ENCODE measurements at places on chromosomes 3 and 15.

DNA sequence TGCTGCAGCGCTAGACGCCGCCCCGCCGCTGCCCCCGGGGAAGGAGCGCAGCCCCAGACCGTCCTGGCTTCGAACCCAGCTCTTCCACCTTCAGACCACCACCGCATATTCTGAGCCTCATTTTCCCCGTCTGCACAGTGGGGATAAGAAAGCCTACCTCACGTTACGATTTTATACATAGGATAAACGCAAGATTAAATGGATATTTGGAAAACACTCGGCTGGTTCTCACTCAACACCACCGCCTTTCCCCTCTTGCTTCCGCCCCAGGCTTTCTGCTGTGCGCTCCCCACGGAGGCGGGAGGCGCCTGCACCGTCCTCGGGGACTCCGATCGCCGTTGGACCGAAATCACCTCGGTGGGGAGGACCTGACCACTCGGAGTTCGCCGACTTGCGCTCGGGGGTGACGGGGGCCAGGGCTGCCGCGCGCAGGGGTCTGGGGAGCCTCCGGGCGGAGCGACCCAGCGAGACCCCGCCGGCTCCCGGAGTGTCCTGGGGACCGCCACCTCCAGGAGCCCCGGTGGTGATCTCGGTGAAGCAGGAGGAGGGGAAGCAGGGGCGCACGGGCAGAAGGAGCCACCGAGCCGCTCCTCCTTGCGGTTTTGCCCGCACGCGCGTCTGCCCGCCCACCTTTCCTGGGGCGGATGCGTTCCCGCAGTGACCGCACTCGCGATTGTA, 4.0 kb downstream of the FBXL22 start:
- DNase-seq: no peak

GRCh38 chr3:196962108-196962929, 6.3 kb downstream of the PIGZ start:
- DNase-seq: no peak

DNA sequence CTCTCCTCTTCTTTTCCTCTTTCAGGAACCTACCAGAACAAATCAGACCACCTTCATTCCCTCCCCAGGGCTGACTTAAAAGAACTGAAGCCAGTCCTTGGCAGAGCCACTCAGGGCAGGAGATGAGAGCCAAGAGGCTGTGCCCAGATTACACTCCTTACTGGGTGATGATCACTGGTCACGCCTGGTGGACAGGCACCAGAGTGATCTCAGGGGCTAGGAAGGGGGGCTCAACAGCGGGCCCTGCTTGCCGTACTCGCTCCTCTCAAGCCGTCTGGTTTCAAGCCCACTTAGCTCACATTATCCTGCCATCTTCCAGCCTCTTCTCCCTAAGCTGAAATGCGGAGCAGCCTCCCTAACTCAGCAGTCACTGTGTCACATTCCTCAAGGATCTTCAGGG, 1.7 kb upstream of the FAH start:
- no peak for DNase-seq

DNA sequence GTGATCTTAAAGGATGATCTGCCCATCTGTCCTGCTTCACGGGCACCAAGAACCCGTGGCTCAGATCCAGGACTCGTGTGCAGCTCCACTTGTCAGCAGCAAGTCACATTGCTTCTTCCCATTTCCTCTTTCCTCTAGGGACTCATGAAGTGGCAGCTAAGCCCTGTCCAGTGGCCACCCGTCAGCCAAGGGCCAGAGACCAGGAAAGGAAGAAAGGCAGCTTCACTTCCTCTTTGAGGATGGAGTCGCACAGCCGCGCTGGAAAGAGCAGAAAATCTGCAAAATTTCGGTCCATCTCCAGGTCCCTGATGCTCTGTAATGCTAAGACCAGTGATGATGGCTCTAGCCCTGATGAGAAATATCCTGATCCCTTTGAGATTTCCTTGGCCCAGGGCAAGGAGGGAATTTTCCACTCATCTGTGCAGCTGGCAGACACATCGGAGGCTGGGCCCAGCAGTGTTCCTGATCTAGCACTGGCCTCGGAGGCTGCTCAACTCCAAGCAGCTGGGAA, 28.5 kb downstream of the IL16 start:
- no peak for DNase-seq

- no peak for DNase-seq
These were observed 20.1 kb upstream of the TSEN2 start for GRCh38 chr3:12464181-12464580.

GRCh38 chr15:40633178-40633577, 39.1 kb downstream of the KNL1 start:
- no peak for DNase-seq

DNA sequence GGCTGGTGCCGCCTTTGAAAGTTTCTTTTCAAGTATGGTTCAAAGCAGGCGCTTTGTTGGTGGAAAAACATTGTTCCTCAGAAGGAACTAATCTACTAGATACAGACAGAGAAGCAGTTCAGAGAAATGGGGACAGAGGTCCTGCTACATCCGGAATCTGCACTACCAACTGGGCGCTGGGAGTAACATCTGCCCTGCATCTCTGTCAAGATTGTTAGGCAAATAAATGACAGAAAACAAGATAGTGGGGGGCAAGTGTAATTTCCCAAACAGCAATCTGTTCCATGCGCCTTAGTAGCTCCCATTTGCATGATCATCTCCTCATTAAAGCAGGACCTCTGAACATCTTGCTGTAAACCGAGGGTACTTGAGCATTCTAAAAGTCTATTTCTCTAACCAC, 17.4 kb downstream of the TLE3 start:
- no peak for DNase-seq

DNA sequence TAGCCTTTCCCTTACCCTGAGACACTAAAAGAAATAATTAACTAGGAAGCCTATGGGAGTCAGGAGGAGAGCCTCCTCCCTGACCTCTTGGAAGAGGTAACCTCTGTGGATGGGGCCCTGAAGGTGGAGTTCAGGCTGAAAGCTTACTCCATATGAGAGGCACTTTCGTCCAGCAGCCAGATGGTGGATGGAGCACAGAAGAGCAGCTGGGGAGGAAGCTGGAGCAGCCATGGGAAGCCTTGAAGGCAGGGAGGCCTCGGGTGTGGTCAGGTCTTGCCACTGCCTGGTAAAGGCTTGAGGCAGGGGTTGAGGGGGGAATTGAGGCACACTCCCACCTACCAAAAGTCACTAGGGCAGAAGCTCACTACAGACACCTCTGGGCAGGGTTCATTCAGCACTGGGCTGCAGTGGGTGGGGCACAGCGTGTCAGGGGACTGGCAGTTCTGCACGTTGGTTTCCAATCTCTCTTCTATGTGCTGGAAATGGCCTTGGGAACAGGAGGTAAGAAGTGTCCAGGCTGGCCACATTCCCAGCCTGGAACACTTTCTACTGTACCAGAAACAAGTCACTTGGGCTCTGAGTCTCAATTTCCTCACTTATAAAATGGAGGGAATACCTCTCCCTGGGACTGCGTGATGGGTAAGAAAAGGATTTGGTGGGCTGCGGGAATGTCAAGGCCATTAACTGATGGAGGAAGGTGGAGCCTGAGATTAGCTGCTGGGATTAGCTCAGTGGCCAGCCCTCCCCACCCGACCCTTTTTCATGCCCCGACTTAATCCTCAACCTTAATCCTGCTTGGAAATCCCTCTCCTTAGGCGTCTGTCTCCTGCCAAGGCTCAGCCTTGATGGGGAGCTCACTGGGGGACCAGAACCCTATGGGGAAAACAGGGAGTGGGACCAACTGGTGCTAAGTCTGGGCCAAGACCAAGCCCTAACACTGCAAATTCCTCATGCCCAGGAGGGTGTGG, 5.4 kb downstream of the PCBP4 start:
- no peak for DNase-seq

- no peak for DNase-seq
These were observed 235.0 kb downstream of the SLC9A9 start for GRCh38 chr3:143613226-143613625.

- no peak for DNase-seq
These were observed 75.3 kb downstream of the SYNPR start for GRCh38 chr3:63353383-63353782.

- peak; percentile 30 for DNase-seq
These were observed 425.3 kb downstream of the RBMS3 start for GRCh38 chr3:29705906-29706844.

GRCh38 chr3:157271283-157271882, 111.4 kb upstream of the CCNL1 start:
- no peak for DNase-seq

- no peak for DNase-seq
These were observed 34.1 kb downstream of the ATP10A start for GRCh38 chr15:25829073-25829472.

- DNase-seq: no peak
These were observed 97.8 kb upstream of the ROBO2 start for GRCh38 chr3:76942101-76942500.

DNA sequence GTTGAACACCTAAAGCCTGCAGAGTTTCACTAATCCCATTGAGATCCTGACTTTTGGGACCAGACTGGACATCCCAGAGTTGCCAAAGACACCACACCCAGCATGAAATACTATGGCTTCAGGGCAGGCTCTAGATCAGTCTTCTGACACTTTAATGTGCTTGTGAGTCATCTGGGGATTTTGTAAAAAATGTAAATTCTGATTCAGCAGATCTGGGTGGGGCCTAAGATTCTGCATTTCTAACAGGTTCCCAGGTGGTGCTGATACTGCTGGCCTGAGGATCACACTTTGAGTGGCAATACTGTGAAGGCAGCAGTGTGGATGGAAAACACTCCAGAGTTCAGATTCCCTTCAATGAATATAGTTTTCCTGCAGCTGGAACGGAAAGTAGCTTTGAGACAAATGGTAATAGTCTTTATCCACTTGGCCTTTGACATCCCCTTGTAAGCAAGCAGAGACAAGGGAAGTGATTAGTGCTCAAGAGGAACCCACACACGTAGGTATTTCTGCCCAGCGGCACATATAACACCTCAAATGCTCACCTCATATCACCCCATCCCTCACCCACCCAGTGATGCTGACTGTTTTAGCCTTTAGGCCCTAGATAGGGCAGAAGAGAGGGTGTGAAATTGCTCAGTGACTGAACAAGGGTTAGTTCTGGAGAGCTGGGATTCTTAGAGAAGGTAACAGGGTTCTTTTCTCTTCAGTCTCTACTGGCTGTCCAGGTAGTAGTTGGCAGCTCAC, 51.5 kb upstream of the GSK3B start:
- no peak for DNase-seq

DNA sequence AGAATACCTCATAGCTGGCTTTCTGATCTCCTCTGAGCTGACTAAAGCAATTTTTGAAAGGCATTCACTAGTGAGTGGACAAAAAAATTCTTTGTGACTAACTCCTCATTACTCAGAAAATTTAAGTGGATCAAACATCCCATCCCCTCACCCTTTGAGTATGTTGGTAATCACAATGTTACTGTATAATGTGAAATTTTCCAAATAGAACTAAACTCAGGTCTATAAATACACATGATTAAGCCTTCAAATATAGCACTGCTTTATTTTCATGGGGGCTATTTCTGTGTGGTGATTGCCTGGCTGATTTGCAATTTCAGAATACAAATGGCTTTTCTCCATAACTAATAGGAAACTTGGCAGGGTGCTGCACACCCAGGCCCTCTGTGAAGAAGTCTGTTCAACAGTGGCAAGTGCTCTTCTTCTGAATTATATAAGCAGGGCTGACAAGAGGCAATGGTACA, 45.9 kb upstream of the ACTC1 start:
- DNase-seq: no peak

DNA sequence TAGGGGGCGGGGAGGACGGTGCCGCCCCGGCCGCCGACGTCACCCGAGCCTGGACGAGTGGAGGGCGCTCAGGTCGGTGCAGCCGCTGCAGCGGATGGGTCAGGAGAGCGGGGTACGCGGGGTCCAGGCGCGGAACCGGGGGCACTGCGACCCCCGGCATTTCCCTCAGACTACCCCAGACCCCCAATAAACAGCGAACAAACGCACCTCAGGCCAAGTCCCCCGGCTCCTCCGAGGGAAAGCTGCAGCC, 78.9 kb downstream of the IQSEC1 start:
- DNase-seq: no peak

- DNase-seq: no peak
These were observed 183.7 kb downstream of the NTRK3 start for GRCh38 chr15:88072598-88073390.

- no peak for DNase-seq
These were observed at the start of gene SLC2A2 for GRCh38 chr3:171026597-171027293. Gene SLC2A2 (minus strand): TSS chr3:171026720. CDS start chr3:171026670, 50 bp downstream.

DNA sequence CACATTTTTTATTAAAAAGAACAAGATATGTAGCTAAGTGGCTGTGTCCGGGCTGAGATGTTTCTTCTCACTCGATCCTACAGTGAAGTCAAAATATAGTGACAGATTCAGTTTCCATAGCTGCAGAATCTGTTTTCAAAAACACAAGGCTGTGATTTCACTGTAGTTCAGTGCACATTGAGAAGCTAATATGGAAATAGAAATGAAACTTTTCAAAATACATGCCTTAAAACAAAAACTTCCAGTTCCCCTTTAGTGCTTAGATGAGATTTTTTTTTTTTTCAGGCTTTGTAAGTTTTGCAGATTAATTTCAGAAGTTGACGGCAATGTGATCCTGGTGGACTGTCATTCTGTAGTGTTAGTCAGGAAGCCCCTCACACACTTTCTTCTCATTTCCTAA, 23.8 kb upstream of the TRAK1 start:
- no peak for DNase-seq

GRCh38 chr3:63877737-63878393, 14.2 kb downstream of the ATXN7 start:
- no peak for DNase-seq

- no peak for DNase-seq
These were observed 11.5 kb downstream of the MB21D2 start for GRCh38 chr3:192905980-192906678.

GRCh38 chr3:187737006-187737367, 8.3 kb downstream of the BCL6 start:
- DNase-seq: no peak

- DNase-seq: no peak
These were observed 55.8 kb upstream of the SETMAR start for GRCh38 chr3:4247391-4247790.

GRCh38 chr3:167861649-167862048, 126.1 kb downstream of the SERPINI1 start:
- no peak for DNase-seq

DNA sequence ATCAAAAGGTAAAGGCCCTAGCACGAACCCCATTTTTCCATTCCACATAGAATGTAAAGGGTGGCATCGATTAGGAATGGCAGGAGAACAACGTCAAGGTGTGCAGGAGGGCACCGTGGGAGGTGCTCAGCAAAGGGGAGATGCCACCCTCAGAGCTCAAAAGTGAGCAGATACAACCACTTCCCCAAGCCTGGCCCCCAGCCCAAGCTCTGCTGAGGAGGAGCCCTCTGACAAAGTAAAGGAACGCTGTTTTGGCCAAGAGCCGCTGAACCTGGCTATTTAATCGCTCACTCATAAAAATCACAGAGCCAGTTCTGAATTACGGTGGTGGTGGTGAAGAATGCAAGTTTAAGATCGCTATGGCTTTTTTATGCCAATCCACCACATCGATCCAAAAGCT, 12.4 kb downstream of the GNB5 start:
- DNase-seq: no peak

All from NCI-H1436 (cell line).